GM06990 (cell line): ENCODE measurements at places on chromosomes 16 and 17.

DNA sequence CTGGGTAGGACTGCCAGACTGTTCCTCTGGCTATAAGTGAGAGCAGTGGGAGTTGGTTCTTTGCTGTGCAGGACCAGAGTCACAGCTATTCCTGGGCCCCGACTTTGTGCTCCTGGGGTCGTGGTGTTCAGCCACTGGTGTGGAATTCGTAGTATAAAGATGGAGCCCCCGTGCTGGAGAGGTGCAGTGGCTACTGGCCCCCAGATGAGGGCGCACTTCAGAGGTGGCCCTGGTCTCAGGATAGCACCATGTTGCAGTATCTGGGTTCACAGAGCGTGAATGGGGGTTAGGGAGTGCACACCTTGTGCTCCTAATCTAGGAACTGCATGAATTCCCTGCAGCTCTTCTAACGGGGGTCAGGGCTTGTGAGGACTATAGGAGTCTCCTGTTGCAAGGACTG lies 21.1 kb downstream of the TANC2 start:
- no peak for DNase-seq

DNA sequence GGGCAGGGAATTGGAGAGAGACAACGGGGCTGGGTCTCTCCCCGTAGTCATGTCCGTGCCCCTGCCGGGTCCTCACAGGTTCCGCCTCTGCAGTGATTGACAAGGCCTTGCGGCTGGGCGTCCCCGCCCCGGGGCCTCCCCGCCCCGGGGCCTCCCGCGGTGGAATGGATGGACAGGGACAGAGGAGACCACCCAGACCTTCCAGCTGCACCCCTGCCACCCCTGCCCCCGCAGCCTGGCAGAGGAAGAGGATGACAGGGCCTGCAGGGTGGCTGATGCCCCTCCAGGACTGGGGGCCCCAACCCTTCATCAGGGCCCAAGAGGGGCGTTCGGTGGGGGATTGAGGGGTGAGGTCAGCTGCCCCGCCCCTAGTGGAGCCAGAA lies 216.4 kb upstream of the CIBAR2 start:
- no peak for DNase-seq

DNA sequence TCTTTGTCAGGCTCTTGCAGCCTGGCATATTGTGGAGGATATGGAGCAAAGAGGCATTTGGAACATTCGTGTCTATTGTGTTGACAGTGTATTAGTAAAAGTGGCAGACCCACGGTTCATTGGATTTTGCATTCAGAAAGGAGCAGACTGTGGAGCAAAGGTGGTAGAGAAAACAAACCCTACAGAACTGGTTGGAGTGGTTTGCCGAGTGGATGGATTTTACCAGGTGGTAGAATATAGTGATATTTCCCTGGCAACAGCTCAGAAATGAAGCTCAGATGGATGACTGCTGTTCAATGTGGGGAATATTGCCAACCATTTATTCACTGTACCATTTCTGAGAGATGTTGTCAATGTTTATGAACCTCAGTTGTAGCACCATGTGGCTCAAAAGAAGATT lies 44.5 kb downstream of the EFCAB13 start:
- no peak for DNase-seq

GRCh38 chr16:1639282-1639681 lies 27.1 kb downstream of the CRAMP1 start:
- no peak for DNase-seq

DNA sequence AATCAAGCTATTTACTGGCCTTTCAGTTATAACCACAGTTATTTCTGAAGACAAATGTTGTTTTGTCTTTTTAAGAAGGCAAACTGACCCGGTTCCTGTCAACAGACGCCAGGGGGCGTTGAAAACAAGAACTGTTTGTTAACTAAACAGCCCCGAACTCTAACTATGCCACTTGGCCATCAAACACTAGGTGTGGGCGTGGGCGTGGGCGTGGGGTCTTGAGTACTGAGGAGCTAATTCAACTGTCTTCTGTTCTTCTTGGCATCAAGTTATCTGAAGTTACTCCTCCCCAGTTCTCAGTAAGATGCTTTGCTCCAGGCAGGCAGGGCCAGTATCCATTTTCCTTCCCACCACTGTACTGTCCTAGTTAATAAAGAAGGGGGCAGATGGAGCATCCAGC lies 63.3 kb upstream of the MTMR4 start:
- peak; percentile 15 for DNase-seq

DNA sequence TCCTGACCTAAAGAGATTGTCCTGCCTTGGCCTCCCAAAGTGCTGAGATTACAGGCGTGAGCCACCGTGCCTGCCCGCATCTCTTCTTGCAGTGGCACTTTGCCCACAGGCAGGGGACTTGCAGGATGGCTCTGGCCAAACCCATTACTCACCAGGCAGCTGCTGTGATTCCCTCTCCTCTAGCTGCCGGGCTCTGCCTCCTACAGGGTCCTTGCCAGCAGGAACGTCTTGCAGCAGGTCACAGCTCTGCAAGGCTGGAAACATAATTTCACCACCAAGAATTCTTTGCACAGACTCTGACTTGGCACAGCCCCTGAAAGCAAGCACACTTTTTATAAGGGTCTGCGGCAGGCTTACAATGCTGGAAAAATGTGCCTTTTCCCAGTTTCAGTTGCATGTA lies 20.3 kb downstream of the COX4I1 start:
- DNase-seq, result no peak

DNA sequence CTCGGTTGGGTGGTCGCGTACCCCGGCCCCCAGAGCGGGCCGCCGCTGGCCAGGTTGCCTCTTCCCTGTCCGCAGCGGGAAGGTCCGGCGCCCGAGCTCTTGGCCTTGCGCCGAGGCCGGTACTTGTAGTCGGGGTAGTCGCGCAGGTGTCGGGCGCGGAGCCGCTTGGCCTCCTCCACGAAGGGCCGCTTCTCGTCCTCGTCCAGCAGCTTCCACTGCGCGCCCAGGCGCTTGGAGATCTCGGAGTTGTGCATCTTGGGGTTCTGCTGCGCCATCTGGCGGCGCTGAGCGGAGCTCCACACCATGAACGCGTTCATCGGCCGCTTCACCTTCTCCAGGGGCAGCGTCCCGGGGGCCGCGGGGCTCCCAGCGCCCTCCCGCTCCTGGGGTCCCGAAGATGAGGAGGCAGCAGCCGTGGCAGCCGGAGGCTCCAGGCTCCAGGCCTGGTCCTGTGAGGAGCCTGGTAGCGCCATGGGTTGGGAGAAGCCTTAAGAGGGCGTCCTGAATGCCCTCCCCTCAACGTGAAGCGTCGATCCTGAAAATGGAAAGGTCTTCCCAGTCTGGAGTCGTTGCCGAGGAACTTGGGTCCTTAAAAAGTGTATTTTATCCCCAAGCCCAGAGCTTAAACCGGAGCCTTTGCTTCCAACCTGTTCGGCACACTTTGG lies 558 bp downstream of the SOX15 start:
- DNase-seq, result peak; percentile 66

- no peak for DNase-seq
Observed at GRCh38 chr16:77387815-77388209, 47.0 kb downstream of the ADAMTS18 start.

GRCh38 chr17:81910840-81911276 lies 341 bp downstream of the PCYT2 start:
- no peak for DNase-seq

GRCh38 chr16:55491691-55492090 lies 12.7 kb downstream of the MMP2 start:
- no peak for DNase-seq
